ENCODE measurements at places on chromosomes 2 and 18.

DNA sequence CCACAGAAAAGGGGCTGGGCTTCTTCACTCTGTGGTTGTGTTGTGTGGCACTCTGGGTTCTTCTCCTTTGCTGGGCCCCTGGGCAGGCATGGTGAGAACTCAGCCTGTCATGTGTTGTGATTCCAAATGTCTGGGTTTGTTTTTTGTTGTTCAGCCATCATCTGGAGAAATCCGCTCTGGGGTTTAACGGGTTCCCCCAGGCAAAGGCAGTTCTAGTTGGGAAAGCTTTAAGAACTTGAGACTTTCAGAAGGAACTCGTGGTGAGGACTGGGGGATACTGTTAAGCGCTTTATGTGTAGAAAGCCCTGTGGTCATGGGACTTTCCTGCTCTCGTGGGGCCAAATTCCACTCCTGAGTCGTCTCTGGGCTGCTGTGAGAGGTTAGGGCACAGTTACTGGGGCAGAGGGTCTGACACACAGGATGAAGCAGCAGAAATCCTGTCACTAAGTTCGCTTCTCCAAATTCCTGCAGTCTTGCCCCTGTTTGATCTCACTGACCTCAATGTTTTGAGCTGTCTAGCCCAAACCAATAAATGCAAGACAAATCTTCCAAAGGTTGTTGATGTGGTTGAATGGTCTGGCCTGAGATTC is 87.7 kb downstream of the RAPGEF4 start:
- DNase-seq = no peak

- DNase-seq = no peak
These were observed 270.2 kb downstream of the LOXHD1 start for GRCh38 chr18:46386788-46387187.

GRCh38 chr18:27789406-27789805 is 387.5 kb downstream of the CDH2 start:
- no peak for DNase-seq

GRCh38 chr18:42414756-42415454 is 459.9 kb downstream of the PIK3C3 start:
- DNase-seq = no peak

DNA sequence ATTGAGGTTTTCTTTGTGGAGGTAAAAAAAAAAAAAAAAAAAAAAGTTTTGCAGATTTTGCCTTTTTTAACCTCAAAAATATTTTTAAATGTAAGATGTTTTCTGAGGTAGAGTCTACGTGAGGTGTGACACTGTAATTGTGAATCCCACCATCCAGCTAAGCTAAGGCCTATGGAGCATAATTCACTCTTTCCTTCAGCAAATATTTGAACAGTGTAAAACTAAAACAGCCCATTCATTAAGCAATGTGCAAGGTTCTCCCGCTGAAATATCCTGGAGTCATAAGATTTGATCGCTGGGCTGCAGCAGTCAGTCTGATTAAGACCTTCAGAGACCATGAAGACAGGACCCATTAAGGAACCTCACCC is 105.1 kb downstream of the HNRNPLL start:
- peak; percentile 45 for DNase-seq

DNA sequence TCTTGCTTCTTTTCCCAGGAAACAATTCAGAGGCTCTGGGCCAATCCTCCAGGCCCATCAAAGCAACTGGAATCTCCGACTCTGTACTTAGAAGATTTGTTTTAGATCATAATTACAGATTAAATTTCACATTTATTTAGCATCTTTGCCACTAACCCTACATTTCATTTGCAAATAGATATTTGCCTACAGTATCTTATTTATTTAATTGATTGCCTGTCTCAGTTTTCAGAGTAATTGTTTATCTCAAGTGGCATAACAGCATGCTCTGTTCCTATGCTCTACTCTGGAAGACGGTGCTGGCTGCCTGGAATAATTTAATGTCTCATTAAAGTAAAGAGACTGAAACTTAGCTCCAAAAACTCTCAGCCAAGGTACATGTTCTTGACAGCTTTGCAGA is 213.4 kb downstream of the HNMT start:
- no peak for DNase-seq

GRCh38 chr18:67639872-67640271 is 123.4 kb upstream of the DSEL start:
- DNase-seq = no peak

GRCh38 chr18:56853961-56854360 is 202.8 kb downstream of the WDR7 start:
- no peak for DNase-seq

DNA sequence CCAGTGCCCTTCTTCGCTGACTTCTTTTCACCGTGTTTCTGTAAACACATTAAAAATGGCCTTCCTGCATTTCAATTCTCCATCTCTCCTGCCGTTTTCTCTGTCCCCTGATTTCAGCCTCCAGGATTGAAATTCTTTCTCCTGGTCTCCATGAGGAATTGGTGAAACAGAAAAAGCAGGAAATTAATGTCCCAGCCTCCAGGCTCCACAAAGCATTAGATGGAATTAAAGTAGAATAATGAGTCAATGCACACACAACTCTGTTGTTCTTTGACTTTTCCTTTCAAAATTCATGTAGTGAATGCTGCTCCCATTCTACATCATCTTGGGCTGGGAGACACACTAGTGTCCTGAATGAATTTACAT is 209.5 kb downstream of the KLHL29 start:
- no peak for DNase-seq

GRCh38 chr2:101124643-101125366 is 26.4 kb downstream of the TBC1D8 start:
- DNase-seq = no peak

- DNase-seq = no peak
These were observed 150.6 kb upstream of the EPC2 start for GRCh38 chr2:148493822-148494563.

DNA sequence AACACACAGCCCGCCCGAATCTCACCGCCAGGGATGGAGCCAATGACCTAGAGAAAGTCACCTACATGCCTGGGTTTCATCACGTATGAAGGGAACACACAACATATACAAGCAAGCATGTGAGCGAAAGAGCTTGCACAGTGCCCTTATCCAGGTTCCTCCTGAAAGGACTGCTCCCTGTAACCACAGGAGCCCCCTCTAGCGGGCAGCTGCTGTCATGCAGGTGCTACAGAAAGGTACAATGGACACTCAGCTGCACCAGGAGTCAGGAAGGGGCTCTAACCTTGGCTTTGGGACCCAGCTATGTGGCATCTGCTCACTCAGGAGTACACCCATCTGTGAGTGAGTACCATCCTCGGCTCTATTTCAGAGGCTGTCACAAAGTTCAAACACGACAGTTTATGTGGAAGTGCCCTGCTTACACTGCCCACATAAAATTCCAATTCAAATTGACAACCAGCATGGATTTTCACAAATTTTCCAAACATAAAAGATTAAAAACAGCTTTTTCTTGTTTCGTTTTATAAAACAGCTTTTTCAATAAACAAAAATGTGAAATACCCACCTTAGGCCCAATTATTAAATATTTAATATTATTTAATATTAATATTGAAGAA is 3.5 kb downstream of the NDUFA10 start:
- peak; percentile 60 for DNase-seq

DNA sequence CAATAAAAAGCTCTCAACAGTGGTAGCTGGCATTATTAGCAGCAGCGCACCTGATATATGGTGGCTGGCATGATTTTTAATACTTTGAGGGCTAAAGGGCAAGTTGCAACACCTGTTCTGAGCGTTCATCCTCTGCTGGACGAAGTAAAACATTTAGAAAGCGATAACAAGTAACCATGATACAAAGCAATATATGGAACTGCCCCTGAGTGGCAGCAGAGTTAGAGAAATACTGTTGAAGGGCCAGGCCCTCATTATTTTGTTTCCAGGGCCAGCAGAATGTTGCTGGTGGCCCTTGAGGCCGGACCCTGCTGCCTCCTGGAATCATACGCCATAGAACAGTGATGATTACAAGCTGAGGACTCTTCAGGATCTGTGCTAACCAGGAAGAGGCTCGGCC is 47.8 kb downstream of the ARHGEF4 start:
- no peak for DNase-seq

DNA sequence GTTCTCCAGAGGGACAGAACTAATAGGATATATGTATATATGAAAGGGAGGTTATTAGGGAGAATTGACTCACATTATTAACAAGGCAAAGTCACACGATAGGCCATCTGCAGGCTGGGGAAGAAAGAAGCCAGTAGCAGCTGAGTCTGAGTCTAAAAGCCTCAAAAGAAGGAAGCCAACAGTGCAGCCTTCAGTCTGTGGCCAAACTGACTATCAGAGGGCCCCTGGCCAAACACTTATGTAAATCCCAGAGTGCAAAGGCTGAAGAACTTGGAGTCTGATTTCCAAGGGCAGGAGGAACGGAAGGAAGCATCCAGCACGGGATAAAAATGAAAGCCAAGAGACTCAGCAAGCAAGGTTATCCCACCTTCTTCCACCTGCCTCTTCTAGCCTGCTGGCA is 108.0 kb upstream of the LDLRAD4 start:
- DNase-seq = no peak

DNA sequence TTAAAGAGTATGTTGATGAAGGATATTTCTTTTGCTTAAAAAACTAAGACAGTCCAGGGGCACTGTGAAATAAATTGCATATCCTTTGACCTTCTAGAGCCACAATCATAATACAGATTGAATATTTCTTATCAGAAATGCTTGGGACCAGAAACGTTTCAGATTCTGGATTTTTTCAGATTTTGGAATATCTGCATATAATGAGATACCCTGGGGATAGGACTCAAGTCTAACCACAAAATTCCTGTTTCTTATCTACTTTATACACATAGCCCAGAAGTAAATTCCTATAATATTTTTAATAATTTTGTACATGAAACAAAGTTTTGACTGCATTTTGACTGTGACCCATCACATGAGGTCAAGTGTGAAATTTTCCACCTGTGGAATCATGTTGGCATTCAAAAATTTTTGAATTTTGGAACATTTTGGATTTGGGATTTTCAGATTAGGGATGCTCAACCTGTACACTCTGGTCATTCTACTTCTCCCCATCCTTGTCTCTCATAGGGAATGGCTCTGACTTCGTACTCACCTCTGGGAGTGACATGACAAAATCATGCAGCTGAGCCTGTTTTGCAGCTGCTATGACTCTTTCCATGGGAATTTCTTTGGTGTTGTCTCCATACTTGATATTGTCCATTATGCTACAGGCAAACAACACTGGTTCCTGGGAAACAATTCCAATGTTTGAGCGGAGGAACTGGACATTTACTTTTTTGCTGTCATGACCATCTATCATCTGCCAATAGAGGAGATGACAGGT is 25.7 kb downstream of the G6PC2 start:
- no peak for DNase-seq

DNA sequence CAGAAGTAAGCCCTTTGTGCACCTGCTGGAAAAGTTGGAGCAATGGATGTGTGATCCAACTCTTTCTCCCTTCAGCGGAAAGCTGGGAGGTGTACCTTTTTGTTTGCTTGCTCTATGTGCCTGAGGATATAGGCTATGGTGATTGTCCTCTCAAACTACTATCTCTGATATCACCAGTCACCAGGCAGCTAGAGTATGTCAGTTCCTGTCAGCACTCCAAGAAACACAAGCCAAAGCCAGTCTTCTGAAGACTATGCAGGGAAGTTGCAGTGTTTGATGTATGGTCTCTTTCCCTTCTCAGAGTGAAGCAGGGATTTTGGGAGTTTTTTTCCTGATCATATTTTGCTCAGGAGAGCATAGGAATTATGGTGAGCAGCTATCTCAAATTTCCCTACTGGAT is 146.4 kb downstream of the PTH2R start:
- DNase-seq = no peak

GRCh38 chr2:142037744-142038143 is 93.1 kb downstream of the LRP1B start:
- DNase-seq = no peak

Measured in NCI-H2081 (cell line).